ENCODE measurements at places on chromosomes 12 and 14.

DNA sequence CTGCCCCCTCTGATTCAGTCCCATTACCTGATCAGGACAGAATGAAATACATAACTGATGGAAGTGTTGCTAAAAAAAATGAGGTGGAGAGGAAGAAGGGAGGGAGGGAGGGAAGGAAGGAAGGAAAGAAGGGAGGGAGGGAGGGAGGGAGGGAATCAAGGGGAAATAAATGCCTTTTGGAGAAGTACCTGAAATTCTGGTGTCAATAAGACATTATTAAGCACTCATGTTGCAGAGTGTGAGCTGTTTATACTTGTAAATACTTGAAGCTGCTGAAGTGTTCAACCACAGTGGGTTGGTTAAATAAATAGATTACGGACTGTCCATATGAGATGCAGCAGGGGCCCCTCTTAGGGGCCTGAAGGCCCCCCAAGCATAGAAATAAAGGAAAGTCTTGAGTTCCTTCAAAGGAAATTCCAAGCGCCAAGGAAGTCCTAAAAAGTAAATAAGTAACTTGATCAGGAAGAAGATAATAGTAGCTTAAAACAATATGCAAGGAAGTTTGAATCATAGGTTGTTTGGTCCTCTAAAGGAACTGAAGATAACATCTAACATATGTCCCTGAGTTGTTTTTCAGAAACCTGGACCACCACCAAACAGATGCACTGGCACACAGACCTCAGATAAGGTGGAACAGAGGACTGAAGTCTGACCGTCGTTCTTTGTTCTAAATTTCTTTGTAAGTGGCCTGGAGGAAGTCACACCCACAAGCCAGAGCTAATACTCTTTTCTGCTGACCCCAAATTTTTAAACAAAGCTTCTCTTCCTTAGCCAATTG is 110.8 kb downstream of the SEC23A start:
- DNase-seq: peak; percentile 36

DNA sequence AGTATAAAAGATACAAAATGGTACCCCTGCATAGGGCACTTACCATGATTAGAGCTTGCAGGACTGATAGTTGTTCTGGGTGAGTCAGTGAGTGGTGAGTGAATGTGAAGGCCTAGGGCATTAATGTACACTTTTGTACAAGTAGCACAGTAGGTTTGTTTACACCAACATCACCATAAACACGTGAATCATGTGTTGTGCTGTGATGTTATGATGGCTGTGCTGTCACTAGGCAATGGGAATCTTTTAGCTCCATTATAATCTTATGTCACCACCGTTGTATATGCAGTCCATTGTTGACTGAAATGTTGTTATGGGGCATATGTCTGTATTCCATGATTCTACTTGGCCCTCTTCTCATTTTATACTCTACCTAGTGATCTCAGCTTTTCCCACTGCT is 11.8 kb downstream of the NUBPL start:
- no peak for DNase-seq

GRCh38 chr14:65783576-65783975 is 371.0 kb downstream of the FUT8 start:
- DNase-seq: no peak

- no peak for DNase-seq
These were observed 20.5 kb upstream of the GPR132 start for GRCh38 chr14:105085766-105086165.

- DNase-seq: no peak
These were observed 19.1 kb upstream of the PLA2G1B start for GRCh38 chr12:120346681-120347080.

DNA sequence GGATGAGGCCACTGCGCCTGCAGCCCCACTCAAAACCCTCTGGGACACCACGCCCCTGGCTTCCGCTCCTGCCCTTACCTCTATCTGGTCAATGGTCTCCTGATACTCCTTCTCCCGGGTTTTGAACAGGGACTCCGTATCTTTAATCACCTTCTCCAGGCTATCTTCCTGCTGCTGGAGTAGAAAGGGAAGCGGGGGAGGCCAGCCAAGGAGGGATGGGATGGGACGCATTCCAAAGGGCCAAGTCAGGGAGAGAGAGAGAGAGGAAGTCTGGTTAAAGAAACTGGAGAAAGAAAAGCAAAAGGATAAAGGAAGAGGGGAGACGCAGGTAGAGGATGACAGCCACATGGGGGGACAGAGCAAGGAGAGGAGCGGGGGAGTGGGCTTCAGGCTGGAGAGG is 7.9 kb downstream of the IFFO1 start:
- DNase-seq: no peak

- DNase-seq: no peak
These were observed 265.5 kb downstream of the CACNA1C start for GRCh38 chr12:2318286-2318685.

DNA sequence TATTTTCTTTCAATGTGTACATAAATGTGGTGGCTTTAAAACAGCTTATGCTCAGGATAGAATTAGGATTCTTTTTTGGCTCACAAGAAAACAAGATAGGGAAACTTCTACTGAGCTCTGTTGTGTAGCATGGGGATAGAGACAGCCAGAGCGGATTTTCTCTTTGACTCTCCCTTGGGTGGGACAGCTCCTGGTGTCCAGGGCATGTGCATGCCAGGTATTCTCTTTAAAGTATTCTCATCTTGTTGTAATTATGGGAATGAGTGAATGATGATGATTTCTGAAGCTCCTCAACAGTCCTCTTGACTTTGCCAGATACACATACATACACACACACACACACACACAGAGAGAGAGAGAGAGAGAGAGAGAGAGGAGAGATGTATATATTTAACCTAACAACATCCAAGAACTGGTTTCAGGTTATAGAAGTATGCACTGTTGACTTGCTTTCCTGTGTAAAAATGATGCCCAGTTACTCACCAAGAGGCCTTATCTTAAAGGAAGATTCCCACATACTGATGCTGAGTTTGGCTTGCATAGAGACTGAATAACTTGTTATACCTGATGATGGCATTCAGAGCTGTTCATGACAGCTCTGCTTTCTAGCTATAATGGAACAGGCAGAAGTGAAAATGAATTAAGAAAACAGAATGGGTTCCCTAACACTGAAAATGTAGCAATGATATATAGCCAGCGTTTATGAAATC is 387.5 kb downstream of the EGLN3 start:
- DNase-seq: no peak

- peak; percentile 71 for DNase-seq
These were observed 25.9 kb upstream of the WNK1 start for GRCh38 chr12:726281-727140.

DNA sequence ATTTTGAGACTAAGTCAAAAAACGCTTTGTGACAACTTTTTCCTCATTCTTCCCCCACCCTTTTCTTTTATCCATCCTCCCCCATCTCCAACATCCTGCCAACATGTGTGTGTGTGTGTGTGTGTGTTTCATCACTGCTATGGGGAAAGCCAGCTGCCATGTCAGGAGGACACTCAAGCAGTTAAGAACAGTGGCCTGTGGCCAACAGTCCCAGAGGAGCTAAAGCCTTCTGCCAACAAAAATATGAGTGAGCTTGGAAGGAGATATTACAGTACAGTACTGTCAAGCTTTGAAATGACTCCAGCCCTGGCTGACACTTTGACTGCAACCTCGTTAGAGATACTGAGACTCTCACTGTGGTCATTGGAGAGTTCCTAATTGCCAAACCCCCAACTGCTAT is 5.0 kb upstream of the CSRP2 start:
- DNase-seq: peak; percentile 25

DNA sequence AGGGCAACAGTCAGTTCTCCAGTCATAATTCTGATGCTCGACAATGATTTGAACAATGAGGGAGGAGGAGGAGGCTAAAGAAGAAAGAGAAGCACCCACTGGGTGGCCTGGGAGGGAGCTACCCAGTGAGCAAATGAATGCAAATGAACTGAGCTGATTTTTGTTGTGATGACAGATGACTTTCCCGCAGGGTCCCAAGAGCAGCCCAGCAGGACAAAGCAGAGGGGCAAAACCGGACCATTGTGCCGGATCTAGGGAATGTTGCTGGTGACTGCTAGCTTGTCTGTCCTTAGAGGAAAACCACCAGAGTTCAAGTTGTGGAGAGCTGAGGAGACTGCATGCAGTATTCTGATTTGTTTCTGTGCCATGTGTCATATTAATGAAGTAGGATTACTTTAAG is 162.8 kb downstream of the MON2 start:
- DNase-seq: no peak

DNA sequence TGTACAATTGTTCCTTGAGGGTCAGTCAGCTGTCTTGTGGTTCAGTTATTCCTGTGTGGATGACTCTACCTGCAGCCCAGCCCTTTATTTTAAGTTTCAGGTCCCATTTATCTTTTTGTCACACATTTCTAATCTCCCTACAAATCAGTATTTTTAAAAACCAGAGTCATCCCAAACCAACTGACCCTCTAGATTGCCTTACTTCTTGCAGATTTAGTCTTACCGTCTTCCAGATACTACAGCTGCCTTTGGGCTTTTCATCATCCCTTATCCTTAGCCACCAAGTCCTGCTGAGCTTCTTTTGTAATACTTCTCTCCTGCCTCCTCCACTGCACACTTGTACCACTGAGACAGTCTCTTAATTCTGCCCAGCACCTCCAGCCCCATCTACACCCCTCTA is 54.9 kb downstream of the PRKCH start:
- no peak for DNase-seq

- no peak for DNase-seq
These were observed 23.0 kb downstream of the BRMS1L start for GRCh38 chr14:35849122-35849521.

DNA sequence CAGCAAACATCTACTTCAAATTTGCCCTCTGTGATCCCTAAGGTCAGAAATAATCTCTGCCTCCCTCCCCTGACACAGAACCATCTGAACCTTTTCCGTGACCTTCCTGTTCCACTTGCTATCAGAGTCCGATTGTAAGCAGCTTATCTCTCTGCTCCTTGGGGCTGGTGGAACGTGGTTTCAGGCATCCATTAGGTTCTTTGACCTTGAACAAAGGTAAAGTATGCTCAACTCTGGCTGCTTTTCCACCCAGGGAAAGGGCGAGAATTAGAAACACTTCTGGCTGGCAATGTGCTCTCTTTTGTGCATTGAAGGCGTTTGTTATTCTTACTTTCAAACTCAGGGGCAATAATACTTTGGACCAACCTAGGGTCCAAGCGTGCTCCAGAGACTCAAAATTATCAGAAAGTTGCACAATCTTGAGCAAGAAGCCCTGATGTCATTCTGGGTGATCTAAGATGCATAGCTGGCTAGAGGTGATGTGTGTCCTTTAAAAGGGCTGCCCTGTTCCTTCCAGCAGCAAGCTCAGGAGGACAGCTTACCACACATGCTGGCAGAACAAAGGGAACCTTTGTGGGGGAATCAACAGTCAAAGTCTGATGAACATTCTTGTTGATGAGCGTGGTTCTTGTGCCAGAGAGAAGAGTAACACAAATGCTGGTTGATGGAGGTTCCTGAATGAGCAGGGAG is 29.8 kb downstream of the ADGRD1 start:
- no peak for DNase-seq

DNA sequence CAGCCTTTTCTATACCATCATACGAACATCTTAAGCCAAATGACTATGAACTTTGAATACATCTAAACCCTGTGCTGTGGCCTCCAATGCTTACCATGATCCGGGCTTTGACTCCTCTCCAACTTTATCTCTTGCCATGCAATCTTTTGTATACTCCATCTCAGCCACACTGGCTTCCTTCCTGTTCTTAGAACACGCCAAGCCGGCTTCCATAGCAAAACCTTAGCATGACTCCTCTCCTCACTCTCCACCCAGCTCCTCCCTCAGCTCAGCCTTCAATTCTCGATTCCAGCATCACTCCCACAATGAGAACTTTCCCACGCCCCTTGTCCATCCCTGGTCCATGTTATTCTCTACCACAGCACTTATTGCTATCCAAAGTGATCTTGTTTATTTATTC is 228.3 kb downstream of the NTF3 start:
- DNase-seq: no peak

Data from NCI-H2171 treated with DMSO at 0.1 percent for 48 hours (cell line).